ENCODE measurements at places on chromosomes 5 and 9.

DNA sequence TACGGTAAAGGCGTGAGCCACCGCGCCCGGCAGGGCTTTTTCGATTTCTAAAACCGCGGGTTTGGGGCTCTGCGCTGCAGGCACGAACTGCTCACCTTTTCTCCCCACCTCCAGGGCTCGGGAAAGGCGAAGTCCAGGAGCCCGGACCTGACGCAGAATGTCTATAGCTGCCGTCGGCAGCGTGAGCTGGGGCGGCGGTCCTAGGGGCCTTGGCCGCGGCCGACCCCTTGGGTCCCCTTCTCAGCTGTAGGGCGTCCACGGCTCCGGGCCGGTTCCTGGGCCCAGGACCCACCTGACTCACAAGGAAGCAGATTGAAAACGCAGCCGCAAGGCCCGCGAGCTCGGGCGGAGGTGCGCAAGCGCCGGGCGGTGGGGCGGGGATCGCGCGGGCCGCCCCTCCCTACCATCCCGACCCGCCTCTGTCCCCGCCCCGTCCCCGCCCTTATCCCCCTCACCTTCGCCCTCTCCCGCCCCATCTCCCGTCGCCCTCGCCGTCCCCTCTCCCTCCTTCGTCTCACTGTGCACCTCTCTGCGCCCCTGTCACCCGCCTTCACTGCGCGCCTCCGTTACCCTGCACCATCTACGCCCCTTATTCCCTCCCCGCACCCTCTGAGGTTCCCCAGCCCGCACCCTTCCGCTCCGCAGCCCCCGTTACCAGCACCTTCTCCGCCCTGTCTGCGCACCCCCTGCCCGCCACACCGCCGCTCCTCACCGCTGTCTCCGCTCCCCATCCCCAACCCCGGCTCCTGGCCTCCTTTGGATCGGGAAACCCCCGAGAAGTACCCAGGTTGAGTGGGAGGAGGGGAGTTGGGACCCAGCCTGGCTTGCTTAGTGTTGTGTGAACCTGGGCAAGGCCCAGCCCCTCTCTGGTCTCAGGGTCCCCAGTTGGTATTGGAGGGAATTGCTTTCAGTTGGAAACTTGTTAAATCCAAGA lies at the start of gene HDHD3:
HDHD3 (minus strand) TSS at position 353 of the 934 bp plus-strand sequence. CDS start 2,632 bp downstream, outside the sequence.
- DNase-seq = peak; percentile 18

GRCh38 chr9:129909851-129910250 lies 74.6 kb downstream of the USP20 start:
- no peak for DNase-seq

DNA sequence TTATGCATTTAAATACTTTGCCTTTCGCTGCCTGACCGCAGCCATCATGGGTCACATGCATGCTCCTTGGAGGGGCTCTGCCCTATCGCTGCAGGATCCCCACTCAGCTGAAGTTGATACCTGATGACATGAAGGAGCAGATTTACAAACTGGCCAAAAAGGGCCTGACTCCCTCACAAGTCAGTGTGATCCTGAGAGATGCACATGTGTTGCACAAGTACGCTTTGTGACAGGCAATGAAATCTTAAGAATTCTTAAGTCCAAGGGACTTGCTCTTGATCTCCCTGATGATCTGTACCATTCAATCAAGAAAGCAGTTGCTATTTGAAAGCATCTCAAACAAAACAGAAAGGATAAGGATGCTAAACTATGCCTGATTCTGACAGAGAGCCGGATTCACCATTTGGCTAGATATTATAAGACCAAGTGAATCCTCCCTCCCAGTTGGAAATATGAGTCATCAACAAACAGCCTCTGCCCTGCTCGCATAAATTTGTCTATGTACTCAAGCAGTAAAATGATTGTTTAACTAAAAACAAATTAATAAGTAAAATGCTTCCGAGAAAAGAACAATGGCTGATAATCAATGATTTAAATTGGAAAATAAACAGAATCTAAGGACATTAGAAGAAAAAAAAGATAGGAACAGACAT lies 41.6 kb upstream of the PPP2CA start:
- DNase-seq = no peak

- no peak for DNase-seq
Measured at GRCh38 chr5:56896763-56897162, 12.6 kb upstream of the SETD9 start.

DNA sequence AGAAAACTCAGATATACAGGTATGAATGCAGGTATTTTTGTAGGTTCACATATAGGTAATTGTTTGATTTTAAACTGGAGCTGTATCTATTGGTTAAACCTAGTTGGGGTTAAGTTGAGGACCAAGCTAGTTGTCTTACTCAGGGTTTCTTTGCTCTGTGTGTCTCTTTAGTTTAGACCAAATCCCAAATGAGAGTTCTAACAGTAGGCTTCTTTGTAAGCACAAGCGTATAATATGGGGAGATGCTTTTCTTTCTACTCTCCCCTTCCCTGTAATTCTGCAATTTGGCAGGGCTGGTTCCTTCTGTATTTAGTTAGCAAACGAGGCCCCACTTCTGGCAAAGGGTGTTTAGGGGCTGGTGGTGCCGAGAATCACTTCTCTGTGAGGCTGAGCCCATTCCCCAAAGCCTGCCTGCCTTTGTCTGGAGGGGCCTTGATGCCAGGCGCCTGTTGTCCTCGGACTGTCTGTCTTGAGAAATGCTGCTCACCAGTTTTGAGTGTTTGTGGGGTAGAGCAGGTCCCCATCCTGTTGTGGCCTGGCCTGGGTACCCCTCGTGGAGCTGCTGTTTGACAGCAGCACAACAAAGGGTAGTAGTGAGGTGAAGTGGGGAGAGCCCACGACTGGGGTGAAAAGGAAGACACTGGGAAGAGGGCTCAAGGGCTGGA lies 259.3 kb downstream of the FANCC start:
- no peak for DNase-seq

- DNase-seq = no peak
Measured at GRCh38 chr5:15502208-15502607, 2.2 kb downstream of the FBXL7 start.

DNA sequence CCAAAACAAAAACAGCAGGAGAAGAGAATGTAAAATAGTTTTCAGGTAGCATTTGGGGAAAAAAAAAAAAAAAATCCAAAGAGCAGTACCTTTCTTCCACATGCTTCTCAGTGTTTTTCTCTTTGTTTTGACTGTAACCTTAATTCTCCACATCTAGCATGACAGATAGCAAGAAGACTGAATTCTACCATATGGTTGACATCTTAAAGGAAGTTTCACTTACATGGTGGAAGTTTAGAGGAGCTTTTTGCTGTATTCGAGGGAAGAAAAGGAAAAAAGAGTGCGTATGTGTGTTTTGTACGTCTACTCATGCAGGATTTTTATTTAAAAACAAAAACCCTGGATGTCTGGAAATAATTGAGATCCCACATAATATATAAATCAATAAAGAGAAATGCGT lies 604.8 kb downstream of the CCDC171 start:
- DNase-seq = no peak

- DNase-seq = no peak
Measured at GRCh38 chr5:173625673-173626504, 9.4 kb upstream of the BOD1 start.

GRCh38 chr5:1054799-1055775 lies 46.5 kb downstream of the NKD2 start:
- DNase-seq = no peak

GRCh38 chr5:133947431-133947841 lies 21.0 kb downstream of the C5orf15 start:
- no peak for DNase-seq

GRCh38 chr5:98777295-98777694 lies 3.8 kb downstream of the RGMB start:
- no peak for DNase-seq

- no peak for DNase-seq
Measured at GRCh38 chr9:94014920-94015319, 59.8 kb upstream of the BARX1 start.

GRCh38 chr5:160463227-160463626 lies 41.6 kb downstream of the PTTG1 start:
- no peak for DNase-seq

DNA sequence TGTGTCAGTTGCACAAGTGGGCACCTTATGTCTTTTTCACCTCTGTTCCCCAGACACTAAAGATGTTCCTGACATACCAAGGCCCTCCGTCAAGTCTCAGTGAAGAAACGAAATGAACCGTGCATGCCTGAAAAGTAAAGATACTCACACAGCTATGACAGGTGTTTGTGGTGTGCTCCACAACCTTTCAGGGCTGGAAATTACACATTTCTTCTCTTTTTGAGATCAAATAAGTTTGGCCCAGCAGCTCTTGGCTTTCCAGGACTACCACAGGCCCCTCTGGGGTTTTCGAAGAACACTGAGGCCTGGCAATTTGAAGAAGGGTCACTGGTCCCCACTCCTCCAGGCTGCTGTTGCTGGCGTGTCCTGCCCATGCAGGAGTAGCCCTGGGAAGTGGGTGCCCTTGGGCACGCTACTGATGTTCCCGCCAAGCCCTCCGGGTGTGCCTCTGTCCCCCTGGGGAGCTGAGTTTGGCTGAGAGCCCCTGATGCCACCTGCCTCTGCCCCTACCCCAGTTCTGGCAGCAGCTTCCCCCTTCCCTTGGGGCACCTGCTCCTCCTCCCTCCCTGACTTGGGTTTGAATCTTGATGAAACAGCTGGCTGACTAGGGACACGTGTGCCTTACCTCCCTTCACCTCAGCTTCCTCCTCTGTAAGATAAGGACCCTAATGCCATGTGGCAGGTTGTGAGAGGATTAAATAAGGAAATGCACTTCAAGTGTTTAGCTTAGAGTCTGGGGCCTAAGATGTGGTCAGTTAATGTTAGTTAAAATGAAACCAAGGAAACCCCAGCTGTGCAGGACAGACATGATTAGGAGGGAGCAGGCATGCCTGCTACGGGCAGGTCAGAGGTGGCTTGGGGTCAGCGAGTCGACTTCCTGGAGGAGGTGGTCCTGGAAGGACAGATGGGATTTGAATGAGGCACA lies 49.1 kb upstream of the GADD45G start:
- DNase-seq = no peak

GRCh38 chr9:71769175-71770161 lies 1.2 kb upstream of the CEMIP2 start:
- peak; percentile 55 for DNase-seq

DNA sequence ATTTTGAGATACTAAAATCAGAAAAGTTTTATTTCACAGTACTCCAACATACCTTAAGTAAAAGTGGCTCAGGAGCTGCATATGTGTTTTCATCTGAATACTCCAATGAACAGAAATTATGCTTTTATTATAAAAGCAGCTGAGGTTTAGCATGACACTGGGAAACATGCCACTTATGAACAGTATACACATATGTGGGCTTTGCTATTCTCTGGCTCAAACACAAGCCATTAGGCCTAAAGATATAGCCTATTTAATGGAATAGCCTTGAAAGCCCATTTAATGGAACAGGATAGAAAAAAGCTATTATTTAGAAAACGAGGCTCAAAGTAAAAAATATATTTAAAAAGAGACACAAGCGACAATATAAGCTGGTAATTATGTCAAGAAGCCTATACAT lies 74.1 kb downstream of the SLC38A9 start:
- no peak for DNase-seq

- DNase-seq = peak; percentile 6
Measured at GRCh38 chr9:79817438-79818004, 245.8 kb downstream of the TLE4 start.

DNA sequence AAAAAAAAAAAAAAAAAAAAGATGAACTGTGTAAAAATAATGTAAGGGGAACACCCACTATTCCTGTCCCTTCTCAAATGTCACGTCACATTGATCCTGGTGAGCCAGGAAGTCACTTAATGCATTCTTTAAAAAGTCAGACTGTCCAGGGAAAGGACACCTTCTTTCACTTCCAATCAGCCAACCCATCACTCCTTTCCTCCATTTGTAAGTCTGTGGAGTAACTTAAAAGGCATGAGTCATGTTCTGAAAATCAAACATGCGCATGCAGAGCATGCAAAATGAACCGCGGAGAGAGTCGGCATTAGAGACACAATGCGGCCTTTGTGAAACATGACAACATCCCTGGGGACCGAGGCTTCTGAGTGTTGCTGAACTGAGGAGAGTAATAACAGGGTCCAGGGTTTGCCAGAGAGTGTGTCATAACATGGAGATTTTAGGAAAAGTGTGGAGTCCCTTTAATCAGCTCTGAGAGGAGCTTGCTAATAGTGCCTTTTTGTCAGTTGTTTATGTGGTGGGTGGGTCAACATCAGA lies 77.6 kb upstream of the SEMA6A start:
- peak; percentile 62 for DNase-seq

GRCh38 chr5:104512063-104512825 lies 949.7 kb upstream of the NUDT12 start:
- no peak for DNase-seq

- DNase-seq = no peak
Measured at GRCh38 chr5:16889972-16890519, 46.0 kb downstream of the MYO10 start.

DNA sequence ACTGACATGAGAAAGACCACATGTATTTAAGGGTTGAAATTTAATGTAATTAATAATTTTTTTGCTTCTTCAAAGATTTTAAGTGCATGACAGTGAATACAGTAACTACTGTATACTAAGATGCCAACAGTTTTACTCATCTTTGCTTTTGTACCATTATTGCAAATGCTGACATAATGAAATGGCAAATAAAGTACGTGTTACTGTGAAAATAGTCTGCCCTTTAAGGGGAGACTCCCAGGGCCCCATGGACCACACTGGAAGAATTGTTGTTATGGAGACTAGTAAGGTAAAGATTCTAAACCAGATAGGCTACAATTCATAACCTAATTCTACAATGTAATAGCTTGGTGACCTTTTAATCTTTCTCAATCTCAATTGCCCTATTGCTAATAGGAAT lies 84.7 kb downstream of the NR3C1 start:
- DNase-seq = no peak

DNA sequence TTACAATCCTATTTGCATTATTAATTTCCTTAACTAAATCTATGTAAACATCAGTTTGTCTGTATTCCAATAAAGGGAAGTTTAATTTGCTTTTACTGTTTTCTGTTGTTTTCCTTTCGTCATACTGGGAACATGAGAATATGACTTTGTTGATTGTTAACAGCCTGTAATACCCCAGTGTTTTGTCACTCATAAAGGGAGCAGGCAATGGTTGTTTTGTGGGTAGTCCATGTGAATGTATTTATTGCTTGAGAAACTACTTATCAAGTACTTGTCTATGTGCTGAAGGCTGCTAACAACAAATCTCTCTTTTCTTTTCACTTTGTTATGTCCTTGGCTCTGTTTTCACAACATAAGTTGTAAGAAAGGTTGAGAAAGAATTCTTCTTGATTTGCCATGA lies 1070.2 kb upstream of the ACO1 start:
- DNase-seq = no peak

DNA sequence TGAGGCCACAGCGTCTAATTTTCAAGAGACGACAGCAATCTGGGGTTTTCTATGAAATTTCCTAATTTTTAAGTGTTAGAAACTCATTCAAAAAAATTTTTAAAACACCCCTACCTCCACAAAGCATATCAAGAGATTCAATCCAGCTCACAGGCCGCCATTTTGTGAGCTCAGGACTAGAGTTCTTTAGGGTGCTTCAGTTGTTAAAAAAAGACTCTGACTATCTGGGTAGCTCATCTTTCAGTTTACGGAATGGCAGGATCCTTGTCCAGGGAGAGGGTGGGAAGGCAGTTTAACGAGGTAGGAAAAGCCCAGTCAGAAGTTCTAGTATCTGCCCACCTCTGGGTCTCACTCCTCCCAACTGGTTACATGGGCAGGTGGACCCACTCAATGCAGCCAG lies 43.1 kb downstream of the CAMK2A start:
- DNase-seq = no peak
